ENCODE measurements at places on chromosomes 5 and 9. TPM values are rescaled to one million over a fixed set of nuclear protein-coding genes. Genes with fewer than 3 reads are reported as not detected.
A peak's percentile ranks its signal among the peaks of the same experiment; 100 is the strongest.

The CAPSL gene
- polyA plus RNA-seq = 0.27 TPM

DNA sequence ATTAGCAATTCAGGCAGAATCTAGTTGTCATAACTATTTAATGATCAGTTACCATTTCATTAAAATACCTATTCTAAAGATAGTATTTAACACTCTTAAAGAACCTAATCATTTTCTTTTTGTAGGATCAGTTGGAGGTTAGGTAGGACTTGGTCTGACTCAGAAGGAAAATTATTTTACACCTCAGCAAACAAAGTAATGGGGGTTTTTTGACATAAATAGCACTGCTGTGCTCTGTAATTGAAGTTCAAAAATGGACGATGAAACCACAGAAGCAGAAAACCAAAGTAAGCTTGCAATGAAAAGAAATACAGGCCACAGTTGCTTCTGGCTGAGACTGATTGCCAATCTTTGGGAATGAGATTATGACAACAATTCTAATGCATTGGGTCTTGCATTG, 187.0 kb upstream of the TRPM3 start:
- no peak for DNase-seq

The TENT4A gene
- 4.0 TPM for polyA plus RNA-seq

DNA sequence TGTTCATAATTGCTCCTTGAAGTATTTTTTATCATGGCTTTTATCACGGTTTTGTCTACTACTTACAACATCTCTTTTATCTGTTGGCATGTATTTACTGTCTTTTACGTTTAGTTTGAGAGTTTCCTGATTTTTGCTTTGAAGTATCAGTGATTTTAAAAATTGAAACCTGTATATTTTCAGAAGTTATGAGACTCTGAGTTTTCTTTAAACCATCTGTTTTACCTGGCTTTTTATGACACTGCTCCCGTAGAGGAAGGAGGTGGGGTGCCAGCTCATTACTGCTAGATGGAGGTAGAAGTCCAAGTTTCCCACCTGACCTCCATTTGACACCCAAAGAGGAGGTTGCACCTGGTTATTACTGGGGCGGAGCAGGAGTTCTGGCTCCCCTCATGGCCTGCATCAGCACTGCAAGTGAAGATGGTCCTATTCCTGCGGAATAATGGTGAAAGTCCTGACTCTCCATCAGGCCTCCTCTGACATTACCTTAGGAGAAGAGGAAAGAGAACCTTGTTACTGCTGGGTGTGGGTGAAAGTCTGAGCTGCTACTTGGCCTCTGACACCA, 10.0 kb upstream of the ZNF131 start:
- DNase-seq = no peak

DNA sequence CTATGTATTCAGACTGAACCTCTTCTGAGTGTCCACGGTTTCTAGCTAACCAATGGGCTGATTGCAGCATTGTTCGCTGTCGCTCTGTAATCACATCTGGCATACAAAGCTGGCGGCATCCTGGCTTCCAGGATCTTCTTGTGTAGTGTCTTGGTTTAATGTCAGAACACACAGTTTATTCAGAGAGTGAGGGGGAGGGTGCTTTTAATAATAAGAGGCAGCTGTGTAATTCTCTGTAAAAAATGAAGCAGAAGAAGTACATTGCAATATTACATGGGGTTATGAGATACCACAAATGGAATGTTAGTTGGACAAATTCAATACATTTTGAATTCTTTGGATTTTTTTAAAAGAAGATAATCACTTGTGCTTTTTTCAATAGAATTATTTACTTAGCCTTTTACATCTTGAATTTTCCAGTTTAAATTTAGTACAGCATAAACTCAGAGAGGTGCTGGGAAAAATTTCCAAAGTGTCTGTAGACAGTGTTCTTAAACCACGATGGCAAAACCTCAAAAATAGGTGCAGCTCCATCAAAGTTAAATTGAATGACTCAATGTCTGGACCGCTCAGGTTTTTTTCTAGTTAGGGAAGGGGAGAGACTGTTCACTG, 206.0 kb downstream of the PCSK1 start:
- peak; percentile 97 for DNase-seq

DNA sequence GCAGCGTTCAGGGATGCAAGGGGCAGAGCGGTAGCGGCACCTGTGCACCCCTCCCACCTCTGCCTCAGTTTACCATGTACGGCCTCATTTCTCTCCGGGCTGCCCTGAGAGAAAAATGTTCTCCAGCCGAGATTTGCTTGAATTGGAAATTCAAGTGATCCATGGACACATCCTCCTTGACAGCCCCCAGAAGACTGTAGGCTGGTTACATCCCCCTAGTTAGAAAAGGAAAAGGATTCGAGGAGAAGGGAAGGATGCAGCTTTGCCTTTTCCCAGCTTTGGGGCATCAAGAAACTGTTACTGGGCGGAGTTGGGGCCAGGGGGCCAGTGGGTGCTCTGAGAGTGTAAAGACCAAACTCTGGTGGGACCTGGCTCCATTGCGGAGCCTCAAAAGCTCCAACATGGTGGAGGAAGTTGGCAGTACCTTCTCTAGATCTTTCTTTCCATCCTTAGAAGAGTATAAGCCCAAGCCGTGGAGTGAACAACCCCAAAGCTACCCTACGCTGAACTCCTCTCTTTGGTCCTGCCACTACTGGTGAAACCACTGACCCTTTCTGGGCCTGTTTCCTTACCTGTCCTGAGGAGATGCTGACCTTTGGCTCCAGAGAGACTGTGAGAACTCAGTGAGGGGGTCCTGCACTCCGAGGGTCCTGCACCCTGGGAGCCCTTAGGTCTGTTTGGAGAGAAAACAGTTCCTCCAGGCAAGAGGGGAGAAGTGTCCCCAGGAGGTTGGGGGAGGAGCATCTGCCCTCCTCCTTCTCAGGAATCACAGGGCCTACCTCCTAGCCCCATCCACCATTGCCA, 1.0 kb upstream of the BARX1 start:
- no peak for DNase-seq

DNA sequence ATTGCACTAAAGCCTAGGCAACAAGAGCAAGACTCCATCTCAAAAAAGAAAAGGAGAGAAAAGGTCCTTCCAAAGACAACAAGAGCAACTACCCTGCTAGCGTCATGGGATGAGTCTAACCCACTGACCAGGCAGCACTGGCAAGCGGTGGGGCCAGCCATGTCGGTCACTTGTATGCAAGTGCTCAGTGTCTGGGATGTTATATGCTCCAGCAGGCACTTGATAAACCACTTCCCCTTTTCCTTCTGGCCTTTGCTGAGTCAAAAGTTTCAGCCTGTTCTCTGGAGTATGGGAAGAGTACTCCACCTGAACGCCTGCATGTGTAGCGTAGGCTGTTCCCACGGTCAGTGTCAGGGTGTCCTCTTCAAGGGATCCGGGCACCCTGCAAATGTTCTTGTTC, 9.2 kb upstream of the MXD3 start:
- no peak for DNase-seq

DNA sequence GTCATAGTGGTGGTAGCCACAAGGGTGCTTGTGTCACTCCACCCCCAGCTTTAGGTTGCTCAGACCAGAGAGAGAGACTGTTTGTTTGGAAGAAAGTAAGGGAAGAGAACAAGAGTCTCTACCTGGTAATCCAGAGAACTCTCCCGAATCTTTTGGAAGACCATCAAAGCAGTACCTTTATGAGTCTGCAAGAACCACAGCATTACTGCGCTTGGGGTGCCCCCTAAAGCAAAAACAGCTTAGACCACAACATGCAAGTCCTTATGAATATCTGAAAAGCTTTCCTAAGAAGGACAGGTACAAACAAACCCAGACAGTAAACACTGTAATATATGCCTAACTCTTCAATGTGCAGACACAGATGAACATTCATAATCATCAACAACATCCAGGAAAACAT, 1398.6 kb upstream of the C9orf72 start:
- DNase-seq = no peak

GRCh38 chr5:142100307-142100706, 8.3 kb upstream of the NDFIP1 start:
- DNase-seq = no peak

DNA sequence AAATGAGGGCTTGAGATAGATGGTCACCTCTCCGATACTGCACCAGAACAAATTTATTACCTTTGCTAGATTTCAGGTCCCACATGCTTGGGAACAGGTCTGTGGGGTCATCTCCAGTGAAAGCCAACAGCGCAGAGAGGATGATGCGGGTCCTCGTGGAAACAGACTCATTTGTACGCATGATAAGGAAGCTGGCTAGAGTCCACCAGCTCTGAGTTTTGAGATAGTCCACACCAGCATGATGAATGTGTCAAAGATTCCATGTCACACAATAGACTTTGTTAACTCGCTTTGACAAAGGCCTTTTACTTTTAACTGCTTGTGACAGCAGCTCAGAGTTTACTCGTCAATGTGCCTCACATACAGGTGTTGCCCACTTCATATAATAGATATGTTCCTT, 105.4 kb upstream of the TBCA start:
- DNase-seq = no peak

- DNase-seq = no peak
Measured at GRCh38 chr5:169279125-169279524, 21.8 kb downstream of the SLIT3 start.

The KCNT1 gene
- not detected for polyA plus RNA-seq

DNA sequence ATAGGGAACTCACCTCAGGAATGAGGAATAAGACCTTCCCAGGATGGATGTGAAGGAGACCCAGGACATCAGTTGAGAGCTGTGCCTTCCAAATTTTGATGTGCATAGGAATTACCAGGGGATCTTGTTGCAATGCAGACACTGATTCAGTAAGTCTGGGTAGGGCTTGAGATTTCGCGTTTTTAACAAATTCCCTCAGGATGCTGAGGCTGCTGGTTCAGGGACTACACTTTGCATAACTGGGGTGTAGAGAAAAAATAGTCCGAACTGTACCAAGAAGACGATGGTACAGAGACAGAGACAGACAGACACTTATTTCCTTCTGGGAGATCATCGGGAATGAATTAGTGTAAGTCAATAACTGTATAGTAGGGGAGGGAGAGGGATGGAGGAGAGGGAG, 82.3 kb upstream of the FREM1 start:
- no peak for DNase-seq

GRCh38 chr9:136798708-136799078, 2.6 kb downstream of the CCDC183 start:
- no peak for DNase-seq

GRCh38 chr5:109917966-109918365, 228.2 kb downstream of the MAN2A1 start:
- no peak for DNase-seq

- DNase-seq = no peak
Measured at GRCh38 chr5:96835791-96836191, 28.0 kb upstream of the ERAP1 start.

- no peak for DNase-seq
Measured at GRCh38 chr5:158908425-158909220, 191.1 kb downstream of the EBF1 start.

DNA sequence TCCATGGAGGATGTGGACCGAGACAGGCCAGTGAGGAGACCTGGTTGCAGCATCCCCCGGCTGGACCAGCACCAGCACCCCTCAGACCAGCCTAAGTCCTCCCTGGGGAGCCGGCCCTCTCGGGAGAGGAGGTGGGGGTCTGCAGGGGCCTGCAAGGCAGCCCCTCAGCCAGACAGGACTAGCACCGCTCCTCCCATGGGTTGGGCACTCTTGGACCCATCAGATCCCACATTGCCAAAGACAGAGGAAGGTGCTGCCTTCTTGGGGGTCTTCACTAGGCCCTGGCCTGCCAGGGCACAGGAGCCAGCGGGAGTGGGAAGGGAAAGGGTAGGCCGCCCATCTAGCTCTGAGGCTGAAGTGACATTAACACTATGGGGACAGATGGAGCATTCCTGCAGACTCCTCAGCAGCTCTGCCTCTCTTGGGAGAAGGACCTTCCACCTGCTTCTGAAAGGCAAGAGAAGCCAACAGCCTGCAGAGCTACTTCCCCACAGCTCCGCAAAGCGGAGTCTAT, 6.8 kb downstream of the IL13 start:
- DNase-seq = no peak

GRCh38 chr9:136367296-136368145, 4.0 kb upstream of the DNLZ start:
- DNase-seq = no peak

The SMIM33 gene
- not detected for polyA plus RNA-seq

DNA sequence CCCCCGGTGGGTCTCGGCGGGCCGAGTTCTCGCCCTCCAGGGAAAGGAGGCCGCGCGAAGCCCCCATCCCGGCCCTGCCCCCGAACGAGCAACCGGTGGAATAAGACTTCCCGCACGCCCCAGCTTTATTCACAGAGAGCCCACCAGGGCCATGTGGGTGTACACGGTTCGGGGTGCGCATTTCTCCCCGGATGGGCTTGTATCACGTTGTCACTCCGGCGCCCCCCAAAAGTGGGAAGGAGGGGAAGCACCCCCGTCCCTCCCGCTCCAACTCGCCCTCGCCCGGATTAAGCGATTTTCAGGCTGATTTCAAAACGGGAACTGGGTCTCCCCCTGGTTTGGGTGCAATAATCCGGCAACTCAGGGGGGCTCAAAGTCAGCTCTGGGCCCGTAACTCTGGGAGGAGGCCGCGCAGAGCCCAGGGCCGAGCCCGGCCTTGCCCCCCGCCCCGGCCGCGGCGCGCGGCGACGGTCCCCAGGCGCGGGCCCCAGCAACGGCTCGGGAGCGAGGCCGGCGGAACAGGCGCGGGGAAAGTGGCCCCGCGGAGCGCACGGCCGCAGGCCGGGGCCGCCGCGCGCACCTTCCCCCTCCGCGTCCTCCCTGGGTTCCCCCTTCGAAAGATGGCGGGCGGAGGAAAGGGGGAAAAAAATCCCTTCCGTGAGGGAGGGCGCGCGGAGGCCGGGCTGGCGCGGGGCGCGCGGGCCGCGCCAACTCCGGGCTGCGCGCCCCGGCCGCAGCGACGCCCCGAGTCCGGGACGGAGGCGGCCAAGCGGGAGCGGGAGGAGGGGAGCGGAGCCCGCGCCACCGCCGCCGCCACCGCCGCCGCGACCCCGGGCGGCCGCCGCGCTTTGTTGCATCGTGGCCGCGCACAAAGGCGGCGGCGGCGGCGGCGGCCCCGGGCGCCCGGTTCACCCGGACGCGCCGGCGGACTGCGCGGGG, 644 bp downstream of the BRD3 start:
- DNase-seq = no peak

DNA sequence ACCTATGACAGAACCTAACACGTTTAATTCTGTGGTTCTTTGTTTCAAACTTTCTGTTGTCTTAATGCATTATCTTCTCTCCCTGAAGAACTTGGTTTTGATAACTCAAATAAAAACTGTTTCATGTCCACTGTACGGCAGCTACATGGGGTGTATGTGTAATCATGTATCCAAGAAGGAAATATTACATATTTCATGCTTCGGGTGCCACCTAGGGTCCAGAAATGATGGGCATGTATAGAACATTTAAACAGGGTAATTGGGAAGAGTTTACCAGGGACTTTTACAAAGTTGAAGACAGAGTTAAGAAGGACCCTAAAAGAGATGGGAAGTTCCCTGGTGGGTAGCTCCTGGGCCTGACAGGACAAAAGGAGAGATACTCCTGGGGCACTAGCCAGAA, 291.3 kb downstream of the FBXL7 start:
- no peak for DNase-seq

GRCh38 chr9:128689293-128689774, 312 bp downstream of the SET start:
- DNase-seq = no peak

DNA sequence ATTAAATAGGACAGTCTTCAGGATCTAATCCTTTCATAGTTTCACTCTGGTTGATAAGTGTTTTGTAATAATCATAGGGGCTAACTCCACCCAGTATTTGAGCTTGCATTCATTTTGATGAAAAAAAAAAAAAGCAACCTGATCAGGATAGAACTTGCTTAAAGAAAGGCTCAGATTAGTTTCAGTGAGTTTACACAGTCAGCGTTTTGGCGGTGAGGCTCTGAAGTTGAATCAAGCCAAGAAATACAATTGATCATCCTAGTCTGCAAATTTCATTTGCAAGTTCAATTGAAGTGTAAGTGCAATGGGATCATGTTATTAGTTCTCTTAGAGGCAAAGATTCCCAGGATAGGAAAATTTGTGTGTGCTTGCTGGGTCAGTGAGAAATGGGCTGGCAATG, 159.7 kb upstream of the ELL2 start:
- no peak for DNase-seq

The CEL gene
- 0.49 TPM for polyA plus RNA-seq
